ENCODE measurements at places on chromosomes 16 and 17.

- DNase-seq: no peak
Observed at GRCh38 chr16:71283612-71284011, 5.6 kb downstream of the CMTR2 start.

GRCh38 chr16:72467157-72467759 is 295.3 kb upstream of the PMFBP1 start:
- peak; percentile 38 for DNase-seq

- no peak for DNase-seq
Observed at GRCh38 chr17:71494062-71494855, 626.6 kb upstream of the SOX9 start.

DNA sequence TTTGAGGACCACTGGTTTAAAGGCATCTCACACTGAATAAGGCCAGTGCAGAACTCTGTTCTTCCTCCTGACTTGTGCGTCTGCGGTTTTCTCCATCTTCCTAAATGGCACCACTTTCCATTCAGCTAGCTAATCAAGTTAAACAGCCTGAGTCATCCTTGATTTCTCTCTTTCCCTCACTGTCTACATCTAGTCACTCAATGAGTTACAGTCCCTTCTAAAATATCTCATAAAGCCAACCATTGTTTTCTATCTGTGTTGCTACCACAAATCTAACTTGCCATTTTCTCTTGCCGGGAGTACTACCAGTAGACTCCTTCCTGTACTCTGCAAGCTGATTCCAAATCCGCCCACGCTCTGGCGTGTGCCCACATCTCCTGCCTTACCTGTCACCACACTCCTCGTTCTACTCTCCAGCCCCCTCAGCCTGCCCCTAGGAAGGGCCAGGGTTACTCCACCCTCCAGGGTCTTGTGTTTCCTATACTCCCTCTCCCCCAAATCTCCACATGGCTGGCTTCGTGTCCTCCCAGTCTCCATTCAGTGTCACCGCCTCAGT is 324.5 kb downstream of the SNX29 start:
- DNase-seq: no peak

GRCh38 chr17:46001390-46002310 is 2.6 kb downstream of the STH start:
- DNase-seq: no peak

DNA sequence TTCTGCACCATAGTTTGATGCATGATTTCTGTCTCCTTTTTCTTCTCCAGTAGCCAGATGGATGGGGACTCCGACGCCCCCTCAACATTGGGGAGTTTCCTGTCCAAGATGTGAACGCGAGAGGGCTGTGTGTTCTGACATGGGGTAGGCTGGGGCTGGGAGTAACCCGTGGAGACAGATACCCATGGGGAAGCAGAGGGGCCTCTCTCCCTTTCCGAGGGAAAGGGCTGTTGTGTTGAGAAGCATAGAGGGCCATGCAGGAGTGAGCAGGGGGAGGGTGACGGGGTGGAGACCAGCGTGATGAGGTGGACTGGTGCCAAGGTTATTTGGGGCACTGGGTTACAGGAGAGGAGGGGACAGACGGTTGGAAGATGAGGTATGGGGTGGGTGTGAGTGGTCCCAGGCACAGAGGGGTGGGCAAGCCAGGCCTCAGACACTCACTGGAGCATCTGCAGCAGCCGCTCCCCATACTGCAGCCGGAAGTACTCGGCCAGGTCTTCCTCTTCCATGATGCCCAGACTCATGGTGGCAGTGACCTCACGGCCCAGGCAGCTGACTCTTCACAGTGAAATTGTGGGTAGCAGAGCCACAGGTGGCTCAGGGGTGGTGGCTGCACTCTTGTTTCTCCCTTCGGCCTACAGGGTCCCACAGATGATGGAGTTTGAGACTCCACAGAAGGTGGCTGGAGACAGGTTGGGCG is 400 bp downstream of the CCDC42 start:
- DNase-seq: no peak

- DNase-seq: peak; percentile 59
Observed at GRCh38 chr16:75108792-75109731, 7.5 kb downstream of the LDHD start.

- DNase-seq: no peak
Observed at GRCh38 chr17:58667934-58668597, 23.8 kb downstream of the TEX14 start.

DNA sequence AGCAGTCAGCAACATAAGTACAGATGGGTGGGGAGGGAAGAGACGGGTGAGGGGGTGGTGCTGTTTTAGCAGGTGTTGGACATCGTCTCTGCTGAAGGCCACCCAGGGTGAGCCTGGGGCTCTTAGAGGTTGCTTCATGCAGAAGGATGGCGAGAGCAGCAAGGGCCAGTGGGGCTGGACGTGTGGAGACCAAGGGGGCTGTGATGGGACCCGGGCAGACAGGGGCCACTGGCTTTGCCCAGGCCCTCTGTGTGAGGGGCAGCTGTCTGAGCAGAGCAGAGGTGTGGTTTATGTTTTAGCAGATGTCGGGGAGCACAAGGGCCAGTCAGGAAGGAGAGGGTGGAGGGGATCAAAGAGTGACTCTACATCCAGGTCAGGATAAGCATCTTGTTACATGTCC is 4.8 kb downstream of the NARF start:
- no peak for DNase-seq

- DNase-seq: no peak
Observed at GRCh38 chr17:80910043-80910442, 81.6 kb upstream of the CHMP6 start.

Measured in SW480 (cell line).